ENCODE measurements at places on chromosomes 7 and 10.

- DNase-seq: no peak
Observed at GRCh38 chr10:84166620-84167288, 6.8 kb upstream of the GPR15LG start.

GRCh38 chr10:65313406-65313805, 1612.4 kb upstream of the LRRTM3 start:
- no peak for DNase-seq

- DNase-seq: no peak
Observed at GRCh38 chr10:70564901-70565351, 37.6 kb downstream of the PRF1 start.

DNA sequence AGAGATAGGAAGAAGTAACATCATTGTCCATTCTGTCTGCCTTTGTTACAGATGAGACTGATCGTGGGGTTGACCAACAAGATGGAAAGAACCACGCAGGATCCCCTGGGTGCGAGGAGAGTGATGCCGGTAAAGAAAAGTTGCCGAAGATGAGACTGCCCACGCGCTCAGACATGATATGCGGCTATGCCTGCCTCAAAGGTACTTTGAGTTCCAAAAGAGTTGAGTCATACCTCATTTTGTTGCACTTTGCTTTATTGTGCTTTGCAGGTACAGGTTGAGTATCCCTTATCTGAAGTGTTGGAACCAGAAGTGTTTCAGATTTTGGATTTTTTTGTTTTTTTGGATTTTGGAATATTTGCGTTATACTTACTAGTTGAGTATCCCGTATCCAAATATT, 12.2 kb upstream of the CLCN1 start:
- DNase-seq: no peak

GRCh38 chr7:154914996-154915380, 87.9 kb downstream of the PAXIP1 start:
- no peak for DNase-seq

- DNase-seq: no peak
Observed at GRCh38 chr10:48792687-48793096, 108.0 kb downstream of the WDFY4 start.

DNA sequence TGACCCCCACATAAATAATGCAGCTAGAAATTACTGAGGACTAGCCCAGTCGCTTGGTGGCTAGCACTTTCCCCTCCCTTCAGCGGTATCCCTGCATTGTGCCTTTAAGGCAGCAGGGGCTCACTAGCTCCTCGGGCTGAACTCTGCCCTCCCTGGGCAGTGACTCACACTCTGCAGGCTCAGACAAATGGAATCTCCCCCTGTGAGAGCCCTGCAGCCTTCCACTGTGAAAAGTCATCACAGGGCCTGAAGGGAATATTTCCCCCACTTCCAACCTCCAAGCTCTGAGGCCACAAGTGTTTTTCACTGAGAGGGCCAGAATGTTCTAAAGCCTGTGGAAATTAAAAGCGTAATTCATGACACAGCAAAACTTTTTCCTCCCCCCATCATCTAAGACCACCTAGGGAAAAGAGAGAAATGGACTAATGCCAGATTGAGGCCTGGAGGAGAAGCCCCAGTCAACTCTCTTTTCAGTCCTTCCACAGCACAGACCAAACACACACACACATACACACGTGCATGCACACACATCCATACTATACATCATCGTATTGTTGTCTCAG, 93.6 kb upstream of the COL1A2 start:
- peak; percentile 70 for DNase-seq

- no peak for DNase-seq
Observed at GRCh38 chr10:78070726-78071125, 37.1 kb downstream of the RPS24 start.

- DNase-seq: no peak
Observed at GRCh38 chr10:132613566-132614348, 76.2 kb downstream of the INPP5A start.

DNA sequence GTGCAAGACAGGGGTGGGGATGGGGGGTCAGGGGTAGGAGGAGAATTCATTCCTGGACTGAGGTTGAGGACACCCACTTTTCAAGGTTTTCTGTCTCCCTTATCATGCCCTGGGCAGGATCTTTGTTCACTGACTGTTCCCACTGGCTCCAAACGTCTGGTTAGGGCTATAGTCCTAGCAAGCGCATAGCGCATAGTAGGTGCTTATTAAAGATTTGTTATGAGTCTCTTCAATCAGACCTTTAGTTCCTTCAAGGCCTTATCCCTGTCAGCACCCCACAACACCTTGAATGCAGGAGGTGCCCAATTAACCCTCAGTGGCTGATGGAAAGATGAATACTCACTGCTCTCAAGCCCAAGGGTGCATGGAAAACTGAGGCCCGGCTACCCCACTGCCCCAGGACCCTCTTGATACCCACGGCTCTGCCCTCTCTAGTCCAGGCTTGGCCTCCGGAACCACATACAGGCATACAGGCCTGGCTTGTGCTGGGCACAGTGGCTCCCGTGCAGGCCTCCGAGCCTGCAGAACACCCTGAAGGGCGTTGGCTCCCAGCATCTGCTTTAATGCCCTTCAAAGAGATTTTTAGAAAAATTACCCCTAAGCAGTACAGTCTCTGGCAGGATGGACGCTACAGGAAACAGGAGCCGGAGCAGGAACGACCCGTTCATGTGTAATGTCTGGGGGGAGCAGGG, 177.7 kb downstream of the SH3PXD2A start:
- DNase-seq: no peak

DNA sequence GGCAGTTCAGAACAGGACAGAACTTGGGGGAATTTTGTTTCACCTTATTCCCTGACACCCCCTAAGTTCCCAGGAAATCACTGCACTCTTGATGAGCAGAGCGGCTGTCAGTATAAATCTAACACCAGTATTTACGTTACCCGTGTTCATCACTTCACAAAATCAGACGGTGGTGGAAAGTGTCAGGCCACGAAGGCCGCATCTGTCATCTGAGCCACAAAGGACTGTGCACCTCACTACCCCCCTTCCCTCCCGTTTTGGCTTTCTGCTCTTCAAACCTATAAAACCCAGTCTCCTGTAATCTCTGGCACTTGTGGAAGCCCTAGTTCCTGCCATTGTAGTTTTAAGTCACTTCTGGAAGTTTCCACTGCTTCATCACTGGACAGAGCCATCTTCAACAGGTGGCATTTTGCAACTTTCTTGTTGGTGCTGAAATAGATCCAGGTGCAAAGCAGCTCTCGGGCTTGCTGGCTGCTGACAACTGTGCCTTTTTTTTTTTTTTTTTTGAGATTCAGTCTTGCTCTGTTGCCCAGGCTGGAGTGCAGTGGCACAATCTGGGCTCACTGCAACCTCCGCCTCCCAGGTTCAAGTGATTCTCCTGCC, 9.5 kb downstream of the ZFAND2A start:
- no peak for DNase-seq

GRCh38 chr7:79968894-79969293, 165.7 kb upstream of the GNAI1 start:
- DNase-seq: no peak

DNA sequence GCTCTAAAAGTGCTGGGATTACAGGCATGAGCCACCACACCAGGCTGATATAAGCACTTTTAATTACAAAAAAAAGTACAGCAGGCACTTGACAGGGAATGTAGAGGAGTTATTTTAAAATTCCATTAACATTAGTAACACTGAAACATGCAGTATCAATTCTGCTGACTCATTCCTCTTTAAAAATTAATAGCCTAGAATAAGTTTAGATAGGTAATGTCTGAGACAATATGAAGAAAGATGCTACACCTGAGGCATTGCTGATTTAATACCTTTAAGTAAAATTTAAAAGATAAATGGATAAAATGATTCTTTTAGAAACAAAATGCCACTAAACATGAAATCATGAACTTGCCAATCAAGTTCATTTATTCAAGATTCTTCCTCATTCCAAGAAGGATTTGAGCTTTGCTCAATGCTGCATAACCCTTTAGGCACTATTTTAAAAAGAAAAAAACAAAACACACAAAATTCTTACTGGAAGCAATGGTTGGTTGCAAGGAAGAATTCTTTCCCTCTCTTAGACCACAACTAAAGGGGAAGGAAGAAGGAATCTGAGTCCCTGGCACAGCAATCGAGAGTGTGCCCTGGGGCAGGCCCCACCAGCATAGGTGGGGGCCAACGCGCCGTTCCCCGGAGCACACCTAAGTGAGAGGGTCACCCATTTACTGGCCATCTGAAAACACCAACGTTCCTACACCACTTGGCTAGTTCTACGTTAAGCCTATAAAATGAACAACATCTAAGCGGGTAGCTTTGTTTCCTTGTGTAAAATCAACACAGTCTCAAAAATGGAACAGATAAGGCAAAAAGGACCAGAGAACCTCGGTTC, 26.6 kb downstream of the ESYT2 start:
- DNase-seq: no peak

DNA sequence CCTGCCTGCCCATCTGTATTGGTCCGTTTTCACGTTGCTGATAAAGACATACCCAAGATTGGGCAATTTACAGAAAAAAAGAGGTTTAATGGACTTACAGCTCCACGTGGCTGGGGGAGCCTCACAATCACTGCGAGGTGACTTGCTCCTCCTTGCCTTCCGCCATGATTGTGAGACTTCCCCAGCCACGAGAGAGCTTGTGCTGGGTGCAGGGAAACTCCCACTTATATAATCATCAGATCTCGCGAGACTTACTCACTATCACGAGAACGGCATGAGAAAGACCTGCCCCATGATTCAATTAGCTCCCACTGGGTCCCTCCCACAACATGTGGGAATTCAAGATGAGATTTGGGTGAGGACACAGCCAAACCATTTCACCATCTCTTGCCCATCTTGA, 111.8 kb downstream of the MYL10 start:
- no peak for DNase-seq

DNA sequence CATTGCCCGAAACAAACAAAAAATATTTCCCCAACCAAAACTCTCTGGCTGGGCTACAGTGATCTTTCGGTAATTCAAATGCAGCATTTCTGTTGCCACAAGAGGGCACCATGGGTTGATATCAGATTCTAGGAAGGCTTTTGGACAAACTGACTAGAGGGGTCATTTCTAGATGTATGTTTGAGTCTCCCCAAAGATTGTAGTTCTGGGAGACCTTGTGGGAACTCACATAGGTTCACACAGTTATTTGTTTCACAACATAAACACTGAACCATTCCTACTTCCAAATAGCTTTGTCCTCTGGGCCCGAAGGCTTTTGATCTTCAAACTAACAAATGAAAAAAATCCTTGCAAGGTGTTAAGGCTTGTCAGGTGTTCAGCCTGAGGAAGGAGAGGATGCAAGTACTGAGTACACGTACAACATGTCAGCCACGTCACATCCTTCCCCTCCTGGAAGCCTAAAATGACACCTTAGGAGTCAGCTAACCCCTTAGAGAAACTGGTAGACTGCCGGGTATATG, 37.0 kb upstream of the IL15RA start:
- DNase-seq: peak; percentile 28

DNA sequence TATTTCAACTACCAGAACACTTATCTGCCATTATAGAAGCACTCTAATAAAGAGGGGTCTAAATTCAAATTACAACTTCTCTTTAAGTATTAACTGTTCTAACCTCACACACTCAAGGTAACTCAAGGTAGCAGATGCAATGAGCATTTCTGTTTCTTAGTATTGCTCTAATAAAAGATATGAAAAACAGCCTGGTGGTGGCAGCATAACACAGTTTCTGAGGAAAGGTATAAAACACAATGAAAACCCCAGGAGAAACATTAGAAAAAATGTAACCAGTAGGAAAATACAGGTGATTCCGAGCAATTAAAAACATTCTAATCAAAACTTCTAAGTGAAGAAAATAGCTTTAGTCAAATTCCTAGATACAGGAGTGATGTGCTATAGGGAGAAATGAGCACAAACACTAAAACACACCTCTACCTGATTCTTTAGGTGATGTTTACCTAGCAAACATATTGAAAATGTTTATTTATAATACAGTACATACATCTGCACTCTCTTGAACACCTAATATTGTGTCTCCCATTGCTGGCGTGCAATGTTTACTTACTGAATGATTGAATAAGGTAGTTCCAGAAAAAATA, 3.5 kb downstream of the MKRN1 start:
- no peak for DNase-seq

GRCh38 chr10:46547541-46548497, 8.6 kb downstream of the GPRIN2 start:
- no peak for DNase-seq

Data from iPS DF 19.7 (cell line).